ENCODE measurements at places on chromosomes 16 and 17.

GRCh38 chr16:85231959-85232358 lies 119.7 kb upstream of the CIBAR2 start:
- peak; percentile 46 for DNase-seq

DNA sequence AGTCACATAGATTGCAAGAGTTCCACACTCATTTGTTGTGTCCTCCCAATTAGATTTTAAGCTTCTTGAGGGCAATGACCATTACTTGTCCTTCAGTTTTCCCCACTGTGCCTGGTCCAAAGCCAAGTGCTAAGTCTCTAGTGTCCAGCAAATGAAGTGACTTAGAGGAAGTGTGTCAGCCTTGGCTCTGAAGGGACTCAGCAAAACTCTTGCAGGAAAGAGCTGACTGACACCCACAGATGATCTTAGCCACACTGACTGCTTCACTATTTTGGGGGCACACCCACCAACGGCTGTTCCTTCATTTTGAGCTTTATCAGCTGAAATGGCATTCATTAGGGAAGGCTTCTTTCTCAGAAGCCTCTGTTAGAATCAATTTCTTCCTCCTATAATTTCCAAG lies 358.1 kb downstream of the UTP18 start:
- no peak for DNase-seq

- no peak for DNase-seq
Observed at GRCh38 chr16:50717091-50717490, 23.7 kb downstream of the NOD2 start.

DNA sequence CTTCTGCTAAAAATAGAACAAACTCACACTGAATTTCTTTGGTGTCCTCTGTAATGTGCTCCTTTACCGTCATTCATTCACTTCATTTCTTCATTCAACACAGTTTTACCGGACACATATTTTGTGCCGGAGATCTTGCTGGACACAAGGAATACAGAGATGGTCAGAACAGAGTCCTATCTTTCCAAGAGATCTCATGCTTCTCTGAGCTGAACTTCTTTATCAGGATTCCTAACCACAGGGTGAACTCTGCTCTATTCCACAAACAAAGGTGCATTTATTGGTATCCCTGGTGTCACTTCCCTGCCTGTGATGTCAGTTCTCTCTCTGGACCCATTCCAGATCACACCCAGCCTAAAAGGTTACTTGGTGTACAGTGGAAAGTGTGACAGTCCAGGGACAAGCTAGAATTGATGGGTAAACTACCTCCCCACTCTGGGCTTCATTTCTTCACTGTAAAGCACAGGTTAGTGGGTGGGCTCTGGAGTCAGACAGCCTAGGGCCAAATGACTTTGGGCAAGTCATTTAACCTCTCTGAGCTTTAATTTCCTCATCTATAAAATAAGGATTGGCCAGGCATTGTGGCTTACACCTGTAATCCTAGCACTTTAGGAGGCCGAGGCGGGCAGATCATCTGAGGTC lies 4.2 kb downstream of the IFI35 start:
- DNase-seq: no peak

- DNase-seq: no peak
Observed at GRCh38 chr17:45243750-45244149, 18.1 kb downstream of the SPATA32 start.

GRCh38 chr16:175011-175949 lies 1.2 kb upstream of the HBA1 start:
- no peak for DNase-seq

GRCh38 chr17:9427465-9428315 lies 147.9 kb downstream of the STX8 start:
- peak; percentile 29 for DNase-seq

DNA sequence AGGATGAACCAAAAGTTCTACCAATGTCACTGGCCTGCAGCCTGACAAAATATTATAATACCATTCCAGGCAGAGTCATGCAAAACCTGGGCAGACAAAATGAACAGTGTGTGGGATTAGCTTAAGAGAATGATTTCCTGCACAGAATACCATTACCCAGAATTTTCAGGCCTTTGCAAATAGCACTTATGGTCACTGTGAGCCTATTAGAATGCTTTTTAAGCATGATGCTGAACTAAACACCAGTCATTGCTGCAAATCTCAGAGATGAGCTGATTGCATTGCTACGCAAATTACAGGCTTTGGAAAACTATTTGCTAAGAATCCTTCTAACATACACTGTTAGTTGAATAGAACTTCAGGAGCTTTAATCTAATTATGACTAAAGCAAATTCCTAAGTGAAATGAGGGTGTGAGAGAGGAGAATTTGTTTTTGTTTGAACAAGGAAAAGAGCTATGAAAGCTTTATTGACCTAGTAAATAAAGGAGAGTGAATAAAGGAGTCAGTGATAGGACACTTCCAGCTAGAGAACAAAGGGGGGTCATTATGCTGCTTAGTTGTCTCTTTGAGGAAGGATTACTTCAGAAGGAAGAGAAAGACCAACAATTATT lies 398.8 kb downstream of the HS3ST3B1 start:
- DNase-seq: no peak

DNA sequence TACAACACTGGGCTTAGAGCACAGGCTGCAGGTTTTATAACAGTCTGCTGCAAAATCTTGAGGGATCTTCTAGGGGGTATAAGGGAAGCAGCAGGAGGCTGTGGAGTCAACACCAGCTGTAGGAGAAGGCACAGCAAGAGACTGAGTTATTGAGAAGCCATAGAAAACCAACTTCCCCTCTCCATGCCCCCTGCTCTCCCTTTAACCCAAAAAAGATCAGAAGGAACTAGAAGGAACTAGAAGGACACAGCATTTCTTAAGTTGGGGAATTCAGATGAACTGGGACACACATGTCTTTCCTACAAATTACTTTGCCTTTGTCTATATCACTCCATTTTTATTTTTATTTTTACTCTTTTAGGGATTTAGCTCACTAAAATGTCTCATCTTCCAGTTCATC lies 6.2 kb upstream of the CCL18 start:
- no peak for DNase-seq

DNA sequence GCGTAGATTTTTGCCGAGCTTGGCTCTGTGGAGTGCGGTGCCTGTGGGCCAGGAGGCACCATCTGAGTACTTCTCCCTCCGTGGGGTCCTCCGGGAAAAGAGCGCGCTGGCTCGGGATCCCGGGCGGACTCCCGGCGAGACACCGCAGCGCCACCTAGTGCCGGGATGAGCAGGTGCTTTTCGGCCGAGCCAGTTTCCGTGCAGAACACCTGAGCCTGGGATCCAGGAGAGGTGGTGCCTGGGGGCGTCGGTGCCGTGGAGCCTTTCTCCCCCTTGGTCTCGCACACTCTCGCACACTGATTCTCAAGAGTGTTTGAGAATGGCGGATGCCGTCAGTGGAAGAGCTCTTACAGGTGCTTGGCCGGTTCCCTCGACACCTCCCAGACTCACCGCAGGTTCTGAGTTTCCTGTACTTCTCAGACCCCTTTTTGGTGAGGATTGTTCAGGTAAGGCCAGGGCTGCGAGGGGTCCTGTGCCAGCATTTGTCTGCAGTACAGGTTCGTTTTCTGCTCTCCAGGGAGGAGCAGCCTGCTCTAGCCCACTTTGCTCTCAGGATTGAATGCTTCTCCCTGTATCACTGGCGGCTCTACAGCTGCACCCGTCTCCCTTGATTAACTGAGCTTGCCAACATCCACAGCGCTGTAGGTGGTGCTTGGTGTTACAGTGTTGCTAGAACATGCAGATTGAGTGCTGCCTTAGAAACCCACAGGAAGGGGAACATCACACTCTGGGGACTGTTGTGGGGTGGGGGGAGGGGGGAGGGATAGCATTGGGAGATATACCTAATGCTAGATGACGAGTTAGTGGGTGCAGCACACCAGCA lies 23.3 kb downstream of the TBCD start:
- peak; percentile 67 for DNase-seq

DNA sequence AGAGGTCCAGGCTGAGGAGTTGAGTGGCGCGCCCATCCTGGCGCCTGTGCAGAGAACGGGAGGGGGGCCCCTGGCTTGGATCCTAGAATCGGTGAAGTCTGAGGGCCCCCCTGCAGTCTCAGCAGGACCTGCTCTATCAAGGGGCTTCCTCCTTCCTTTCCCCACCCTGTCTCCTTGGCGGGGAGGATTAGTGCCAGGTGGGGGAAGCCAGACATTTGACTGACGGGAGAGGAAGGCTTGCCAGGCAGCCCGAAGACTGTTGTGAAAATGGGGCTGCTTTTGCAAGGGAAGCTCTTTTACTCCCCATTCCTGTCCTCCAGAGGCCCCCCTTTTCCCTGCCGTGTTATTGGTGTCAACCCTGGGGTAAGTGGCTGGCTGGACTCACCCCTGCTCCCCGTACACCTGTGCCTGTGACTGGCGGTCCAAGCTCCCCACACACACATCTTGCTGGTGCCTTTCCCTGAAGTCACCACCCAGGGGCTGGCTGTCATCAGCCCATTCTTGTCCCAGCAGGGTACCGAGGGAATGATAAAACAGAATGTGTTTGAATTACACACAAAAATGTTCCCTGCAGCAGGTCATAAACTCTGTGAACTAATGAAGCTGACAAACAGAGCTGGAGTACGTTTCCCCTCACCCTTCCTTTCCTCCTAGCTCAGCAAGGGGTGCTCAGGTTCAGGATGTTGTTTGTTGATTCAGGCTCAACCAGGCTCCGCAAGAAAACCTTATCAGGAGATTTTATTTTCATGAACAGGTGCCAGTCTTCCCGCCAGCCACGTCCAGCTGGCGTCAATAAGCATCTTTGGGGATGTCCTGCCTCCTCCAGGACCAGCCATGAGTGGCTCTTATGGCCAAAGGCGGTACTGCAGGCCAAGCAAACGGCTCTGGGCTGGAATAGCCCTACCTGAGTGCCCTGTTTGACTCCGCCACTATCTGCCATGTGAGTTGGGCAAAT lies 4.4 kb upstream of the ARMC7 start:
- no peak for DNase-seq

DNA sequence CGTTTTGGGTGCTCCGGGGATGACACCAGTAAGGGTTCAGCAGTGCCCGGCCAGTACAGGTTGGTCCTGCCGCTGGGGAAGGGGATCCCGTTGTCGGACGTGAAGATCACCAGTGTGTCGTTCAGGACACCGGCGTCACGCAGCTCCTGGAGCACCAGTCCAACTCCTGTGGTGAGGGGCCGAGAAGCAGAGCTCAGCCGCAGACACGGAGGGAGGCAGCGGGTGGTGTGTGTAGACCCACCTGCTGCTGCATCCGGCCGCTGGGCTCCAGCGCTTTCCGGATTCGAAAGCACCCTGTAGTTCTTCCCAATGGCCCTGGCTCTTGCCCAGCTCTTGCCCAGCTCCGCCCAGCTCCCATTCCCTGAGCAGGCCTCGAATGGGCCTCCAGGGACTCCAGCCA lies 8.0 kb downstream of the SGSH start:
- no peak for DNase-seq

DNA sequence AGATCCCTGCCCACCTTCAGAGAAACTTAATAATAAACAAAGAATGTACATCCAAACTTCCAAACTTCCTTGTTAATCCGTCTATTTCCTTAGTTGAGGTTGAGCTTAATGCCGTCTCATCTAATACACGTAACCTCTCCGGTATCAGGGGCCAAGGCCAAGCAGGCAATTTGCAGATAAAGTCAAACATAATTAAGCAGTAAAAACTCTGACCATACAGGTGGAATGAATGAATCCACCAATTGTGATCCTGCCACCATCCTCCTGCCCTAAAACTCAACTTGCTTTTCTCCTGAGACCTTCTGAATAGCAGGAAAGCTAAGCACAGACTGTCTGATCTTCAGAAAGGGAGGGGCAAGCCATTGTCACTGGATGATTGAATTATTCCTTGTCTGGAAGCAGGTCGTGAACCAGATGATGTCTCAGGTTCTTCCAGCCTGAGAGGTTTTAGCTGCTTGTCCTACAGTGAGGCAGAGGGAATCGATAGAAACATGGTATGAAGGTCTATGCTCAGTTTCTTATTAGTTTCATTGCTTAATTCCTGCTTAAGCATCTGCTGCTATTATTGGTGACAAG lies 1111.8 kb upstream of the EEF2KMT start:
- DNase-seq: no peak

GRCh38 chr16:70588565-70588964 lies 57.8 kb upstream of the IL34 start:
- DNase-seq: no peak

- no peak for DNase-seq
Observed at GRCh38 chr16:7744546-7745264, 412.1 kb downstream of the RBFOX1 start.

- peak; percentile 29 for DNase-seq
Observed at GRCh38 chr17:30290696-30291542, 825 bp downstream of the BLMH start.

DNA sequence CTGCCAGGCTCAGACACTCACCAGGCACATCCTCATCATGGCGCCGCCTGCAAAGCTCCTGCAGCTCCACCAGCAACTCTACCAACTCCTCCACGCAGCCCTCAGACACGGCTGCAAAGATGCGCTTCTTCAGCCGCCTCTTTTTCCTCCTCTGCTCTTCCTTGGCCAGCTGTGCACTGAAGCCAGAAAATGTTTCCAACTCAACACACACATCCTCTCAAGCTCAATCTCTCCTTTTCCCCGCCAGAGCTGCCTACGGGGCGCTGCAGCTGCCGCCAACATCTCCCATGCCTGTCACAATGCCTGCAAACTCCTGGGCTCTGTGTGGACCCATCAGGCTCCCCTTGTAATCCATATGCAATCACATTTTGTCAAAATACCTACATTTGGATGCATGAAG lies 14.2 kb downstream of the TRPV3 start:
- DNase-seq: no peak

DNA sequence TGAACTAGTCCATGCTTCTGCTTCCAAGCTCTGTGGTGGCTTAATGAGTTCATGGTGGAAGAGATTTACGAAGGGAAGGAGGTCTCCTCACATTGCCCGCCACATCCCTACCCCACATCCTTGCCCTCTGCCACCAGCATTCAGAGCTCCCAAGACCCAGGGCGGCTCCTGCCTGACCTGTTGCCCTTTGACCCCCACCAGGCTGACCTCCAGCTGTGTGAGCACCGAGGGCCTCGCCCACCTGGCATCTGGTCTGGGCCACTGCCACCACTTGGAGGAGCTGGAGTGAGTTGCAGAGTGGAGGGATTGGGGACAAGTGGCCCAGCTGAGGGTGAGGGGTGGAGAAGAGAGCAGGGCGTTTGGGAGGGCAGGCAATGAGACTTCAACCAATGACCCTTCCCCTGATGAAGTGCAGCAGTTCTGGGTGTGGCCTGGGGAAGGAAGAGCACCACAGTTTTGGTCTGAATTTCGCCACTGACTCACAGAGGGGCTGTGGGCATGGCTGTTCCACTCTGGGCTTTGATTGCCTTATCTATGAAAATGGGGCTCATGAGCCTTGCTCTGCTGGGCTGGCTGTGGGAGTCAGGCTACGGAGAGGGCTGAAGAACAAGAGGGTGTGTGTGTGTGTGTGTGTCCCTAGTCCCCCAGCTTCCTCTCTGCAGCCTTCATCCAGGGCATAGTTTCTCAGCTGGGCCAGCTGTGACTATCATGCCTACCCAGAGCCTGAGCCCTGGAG lies 22.6 kb upstream of the CPNE2 start:
- no peak for DNase-seq

DNA sequence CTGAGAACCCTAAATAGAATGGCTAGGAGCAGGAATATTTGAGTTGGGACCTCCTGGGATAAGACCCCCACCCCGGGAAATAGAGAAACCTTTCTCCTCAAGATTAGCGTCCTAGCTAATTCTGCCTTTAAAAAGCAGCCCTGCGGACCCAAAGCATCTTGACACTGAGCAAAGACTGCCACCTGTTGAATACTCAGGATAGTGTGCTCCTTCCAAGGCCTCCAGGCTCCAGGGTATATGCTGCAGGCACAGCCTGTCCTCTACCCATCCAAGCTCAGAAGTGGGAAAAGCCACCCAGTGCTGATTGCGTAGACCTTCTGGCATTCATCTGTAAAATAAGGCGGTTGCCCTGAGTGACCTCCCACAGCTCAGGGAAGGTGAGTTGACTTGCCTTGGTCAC lies 456.2 kb upstream of the DYNLRB2 start:
- DNase-seq: peak; percentile 25

All from left ventricle myocardium inferior (tissue), 1 donor.